ENCODE measurements at places on chromosomes 12 and 14. TPM values are rescaled to one million over a fixed set of nuclear protein-coding genes. Genes with fewer than 3 reads are reported as not detected.
A peak's percentile ranks its signal among the peaks of the same experiment; 100 is the strongest.

Gene MTRFR
- total RNA-seq, result 49.7 TPM

Gene OR4K17
- not detected for total RNA-seq

GRCh38 chr12:87363497-87364084 lies 665.6 kb downstream of the C12orf50 start:
- DNase-seq, result no peak

GRCh38 chr12:57845478-57846284 lies 848 bp downstream of the CTDSP2 start:
- peak; percentile 58 for DNase-seq

GRCh38 chr12:86950043-86950442 lies 693.9 kb upstream of the MGAT4C start:
- DNase-seq, result no peak
